ENCODE measurements at places on chromosomes 16 and 17.

DNA sequence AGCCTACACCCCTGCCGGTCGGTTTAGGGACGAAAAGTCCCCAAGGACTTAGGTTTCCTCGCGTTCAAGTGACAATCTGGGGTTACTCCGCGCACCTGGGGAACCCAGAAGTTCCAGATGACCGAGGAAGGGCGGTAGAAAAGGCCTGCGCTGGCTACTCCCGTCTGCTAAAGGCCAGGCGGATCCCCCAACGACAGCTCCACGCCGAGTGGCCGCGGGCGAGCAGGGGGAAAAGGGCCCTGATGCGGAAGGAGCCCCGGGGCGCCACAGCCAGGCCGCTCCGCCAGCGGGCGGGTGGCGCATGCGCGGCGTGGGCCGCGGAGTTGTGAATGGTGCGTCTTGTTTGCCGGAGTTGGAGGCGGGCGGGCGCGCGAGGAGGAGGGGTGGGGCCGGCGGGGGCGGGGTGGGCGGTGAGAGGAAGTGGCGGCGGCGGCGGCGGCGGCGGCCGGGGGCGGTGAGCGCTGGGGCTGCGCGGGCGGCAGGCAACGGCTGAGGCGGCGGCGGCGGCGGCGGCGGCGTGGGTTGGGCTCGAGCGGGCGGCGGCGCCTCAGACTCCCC lies at the start of gene CBFB:
TSS of gene CBFB (plus strand) at position 454 of the 558 bp plus-strand sequence. CDS start 259 bp downstream, outside the sequence.
- DNase-seq, result peak; percentile 94

- DNase-seq, result peak; percentile 70
These were observed 5.7 kb downstream of the MATCAP1 start for GRCh38 chr16:67177743-67178699.

GRCh38 chr17:30969989-30970830 lies 629 bp upstream of the RNF135 start:
- peak; percentile 46 for DNase-seq

DNA sequence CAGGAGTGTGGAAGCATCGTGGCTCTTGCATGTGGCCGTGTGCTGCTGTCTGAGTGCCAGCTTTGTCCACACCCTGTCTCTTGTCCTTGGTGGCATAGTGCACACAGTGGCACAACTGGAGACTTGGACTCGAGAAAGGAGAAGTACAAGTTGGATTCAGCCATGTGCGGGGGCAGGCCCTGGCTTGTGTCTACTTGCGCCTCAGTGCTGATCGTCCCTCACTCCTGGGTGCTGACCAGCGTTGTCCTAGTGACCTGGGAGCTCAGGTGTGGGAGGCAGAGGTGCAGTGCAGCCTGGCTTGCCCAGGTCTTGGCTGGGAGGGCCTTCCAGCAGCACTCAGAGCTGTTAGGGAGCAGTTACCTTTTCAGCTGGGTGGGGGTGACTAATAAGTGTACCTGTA lies 20.6 kb downstream of the MPRIP start:
- no peak for DNase-seq

- DNase-seq, result no peak
These were observed 77.6 kb upstream of the HLF start for GRCh38 chr17:55186937-55187770.

DNA sequence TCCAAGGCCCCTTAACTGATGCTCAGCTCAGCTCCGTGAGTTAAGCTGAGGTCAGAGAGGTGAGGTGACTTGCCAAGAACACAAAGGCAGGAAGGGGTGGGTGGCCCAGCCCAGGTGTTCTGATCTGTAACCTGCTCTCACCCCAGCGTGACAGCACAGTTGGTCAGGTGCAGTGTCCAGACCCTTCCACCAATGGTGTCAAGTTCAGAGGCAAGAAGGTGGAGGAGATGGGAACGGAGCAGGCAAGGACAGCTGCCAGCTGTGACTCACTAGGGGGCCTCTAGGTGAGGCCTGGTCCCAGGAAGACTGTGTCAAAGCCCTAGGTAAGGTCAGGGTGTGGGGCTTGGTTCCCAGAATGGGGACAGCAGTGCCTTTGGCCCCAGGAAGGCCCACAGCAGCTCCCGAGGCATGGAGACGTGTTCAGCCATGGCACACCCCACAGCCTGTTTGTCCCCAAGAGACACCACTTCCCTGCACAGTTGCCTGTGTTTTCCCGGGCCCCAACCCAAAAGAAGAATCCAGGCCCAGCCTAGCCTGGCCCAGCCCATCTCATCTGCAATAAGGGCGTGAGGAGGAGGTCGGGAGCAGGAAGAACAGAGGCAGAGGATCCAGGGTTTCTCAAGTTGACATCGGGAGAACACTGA lies 7.2 kb downstream of the WFIKKN2 start:
- no peak for DNase-seq
